ENCODE measurements at places on chromosomes 12 and 14.

DNA sequence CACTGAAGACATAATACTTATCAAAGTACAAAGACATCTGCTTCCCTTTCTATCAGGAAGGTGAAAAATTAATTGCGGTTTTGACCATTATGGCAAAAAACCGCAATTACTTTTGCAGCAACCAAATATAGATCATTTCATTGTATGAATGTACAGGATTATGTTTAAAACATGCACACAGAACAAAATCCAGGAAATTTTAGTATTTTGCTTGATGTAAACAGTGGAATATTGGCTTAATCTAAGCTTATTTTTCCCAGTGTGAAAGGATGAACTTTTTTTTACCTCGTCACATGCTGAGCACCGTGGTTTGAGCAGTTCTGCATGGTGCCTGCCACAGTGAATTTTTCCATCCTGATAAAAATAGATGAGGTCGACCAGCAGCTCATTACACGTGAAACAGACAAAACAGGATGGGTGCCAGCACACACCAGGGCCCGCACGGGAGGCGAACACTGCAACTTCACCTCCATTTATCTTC, 121.2 kb downstream of the PRICKLE1 start:
- DNase-seq: no peak

- DNase-seq: no peak
These were observed 9.8 kb downstream of the CHGA start for GRCh38 chr14:92932448-92933395.

- no peak for DNase-seq
These were observed 42.7 kb downstream of the SYNE2 start for GRCh38 chr14:63895510-63895909.

GRCh38 chr12:90423965-90424364, 531.0 kb downstream of the CCER1 start:
- DNase-seq: no peak

GRCh38 chr12:53236443-53237111, 4.6 kb upstream of the RARG start:
- DNase-seq: no peak

GRCh38 chr12:58566599-58566998, 353.7 kb downstream of the LRIG3 start:
- DNase-seq: no peak
